GM20000 (cell line): ENCODE measurements at places on chromosomes 5 and 9.

DNA sequence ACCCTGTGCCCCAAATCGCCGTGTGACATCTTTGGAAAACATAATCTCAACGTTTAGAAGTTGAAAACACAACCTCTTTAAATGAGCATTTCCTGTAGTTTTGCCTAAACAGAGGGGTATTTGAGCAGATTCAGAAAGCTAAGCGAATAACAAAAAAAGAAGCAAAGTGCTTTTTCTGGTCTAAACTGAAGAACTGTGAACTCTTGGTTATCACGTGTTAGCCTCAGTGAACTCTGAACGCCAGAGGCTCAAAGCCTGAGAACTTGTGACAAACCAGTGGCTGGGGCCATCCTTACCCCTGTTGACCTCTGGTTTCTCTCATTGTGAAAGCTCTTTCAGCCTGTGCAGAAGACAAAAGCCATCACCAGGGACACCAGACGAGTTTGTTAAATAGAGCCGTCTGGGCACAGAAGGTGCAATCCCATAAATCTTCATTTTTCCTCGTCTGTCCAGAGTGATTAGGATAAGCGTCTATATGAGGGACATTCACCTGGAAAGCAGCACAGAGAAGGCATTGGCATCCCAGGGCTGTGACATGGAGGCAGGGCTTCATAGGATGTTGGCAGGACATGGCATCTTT lies 61.4 kb upstream of the ICE1 start:
- no peak for DNase-seq

GRCh38 chr9:137955586-137955985 lies 78.0 kb downstream of the CACNA1B start:
- no peak for DNase-seq

DNA sequence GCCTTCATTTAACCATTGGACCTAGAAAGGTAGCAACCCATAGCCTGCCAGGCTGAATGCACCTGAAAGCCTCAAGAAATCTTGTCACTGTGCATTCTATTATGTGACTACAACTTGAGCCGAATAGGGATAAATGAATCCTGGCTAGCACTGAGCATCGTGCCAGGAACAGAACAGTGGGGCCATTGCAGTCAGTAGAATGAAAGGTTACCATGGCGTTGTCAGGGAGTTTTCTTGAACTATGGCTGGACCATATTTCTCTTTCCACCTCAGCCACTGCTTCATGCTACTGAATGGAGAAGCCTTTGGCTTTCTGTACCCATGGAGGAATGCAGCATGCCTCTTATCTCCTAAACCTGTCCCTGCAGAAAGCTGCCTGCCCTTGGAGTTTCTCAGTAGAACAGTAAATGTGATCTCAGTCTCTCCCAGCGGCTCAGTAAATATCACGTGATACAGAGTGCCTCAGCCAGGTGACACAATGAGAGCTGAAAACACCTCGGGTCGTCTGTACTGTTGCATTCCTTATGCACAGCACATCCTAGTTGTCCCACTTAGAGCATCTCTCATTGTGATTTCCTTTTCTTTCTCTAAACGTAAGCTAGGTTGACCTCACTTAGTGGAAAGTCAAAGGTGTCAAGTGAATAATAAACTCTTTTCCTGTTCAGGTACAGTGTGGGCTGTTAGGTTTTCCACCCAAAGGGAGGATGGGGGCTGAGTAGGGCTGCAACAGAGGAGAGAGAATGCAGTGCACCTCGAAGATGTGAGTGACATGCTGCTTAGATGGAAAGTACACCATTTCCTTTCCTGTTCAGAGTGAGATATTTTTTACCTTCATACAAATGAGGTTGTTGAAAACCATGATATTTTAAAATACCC lies 115.3 kb downstream of the MACIR start:
- DNase-seq = no peak

GRCh38 chr5:108642170-108642906 lies 105.4 kb upstream of the FER start:
- DNase-seq = peak; percentile 70

- DNase-seq = no peak
Observed at GRCh38 chr5:54021431-54022164, 288.8 kb downstream of the ARL15 start.

DNA sequence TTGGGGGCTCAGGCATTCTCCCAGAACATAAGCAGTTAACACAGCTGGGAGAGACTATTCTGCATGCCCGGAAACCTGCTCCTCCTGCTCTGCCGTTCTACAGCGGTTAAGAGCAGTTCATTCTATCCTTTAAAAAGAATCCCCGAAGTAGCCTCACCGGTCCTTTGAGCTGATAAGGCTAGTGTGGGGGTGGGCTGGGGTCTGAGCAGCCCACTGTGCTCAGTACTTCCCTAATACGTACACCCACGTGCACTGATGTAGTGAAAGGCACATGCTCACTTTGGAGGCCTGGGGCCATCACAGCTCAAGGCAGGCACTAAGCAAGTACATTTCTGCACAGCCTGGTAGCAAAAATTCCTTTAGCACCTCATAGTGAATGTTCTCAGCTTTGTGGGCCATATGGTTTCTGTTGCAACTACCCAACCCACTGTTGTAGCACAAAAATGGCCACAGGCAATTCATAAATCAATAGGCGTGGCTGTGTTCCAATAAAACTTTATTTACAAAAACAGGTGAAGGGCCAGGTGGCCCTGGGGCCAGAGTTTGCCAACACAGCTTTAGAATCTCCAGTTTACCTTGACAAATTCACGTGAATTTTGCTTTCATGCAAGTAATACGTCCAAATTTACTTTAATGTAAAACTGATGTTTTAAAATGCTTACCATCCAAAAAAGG lies 136.4 kb downstream of the ZNF354C start:
- DNase-seq = no peak

GRCh38 chr5:179820127-179820482 lies 600 bp upstream of the SQSTM1 start:
- DNase-seq = no peak

DNA sequence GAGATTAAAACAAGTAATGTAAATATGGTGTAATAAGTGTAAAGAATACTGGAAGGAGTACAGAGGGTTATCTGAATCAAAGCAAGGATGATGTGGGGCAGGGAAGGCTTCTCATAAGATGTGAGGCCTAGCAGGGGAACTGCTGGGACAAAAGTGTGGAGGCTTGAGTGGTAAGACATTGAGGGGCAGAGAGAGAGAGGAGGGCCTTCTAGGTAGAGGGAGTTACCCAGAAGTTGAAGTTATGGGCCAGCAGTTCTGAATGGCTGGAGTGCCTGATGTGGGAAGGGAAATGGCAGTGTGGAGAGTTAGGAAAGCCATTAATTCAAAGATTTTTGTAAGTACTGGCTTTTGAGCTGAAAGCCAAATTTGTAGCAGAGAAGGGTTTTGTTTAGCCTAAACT lies 36.8 kb downstream of the CPEB4 start:
- no peak for DNase-seq

- DNase-seq = peak; percentile 76
Observed at GRCh38 chr9:99433555-99433954, 211.5 kb downstream of the SEC61B start.

DNA sequence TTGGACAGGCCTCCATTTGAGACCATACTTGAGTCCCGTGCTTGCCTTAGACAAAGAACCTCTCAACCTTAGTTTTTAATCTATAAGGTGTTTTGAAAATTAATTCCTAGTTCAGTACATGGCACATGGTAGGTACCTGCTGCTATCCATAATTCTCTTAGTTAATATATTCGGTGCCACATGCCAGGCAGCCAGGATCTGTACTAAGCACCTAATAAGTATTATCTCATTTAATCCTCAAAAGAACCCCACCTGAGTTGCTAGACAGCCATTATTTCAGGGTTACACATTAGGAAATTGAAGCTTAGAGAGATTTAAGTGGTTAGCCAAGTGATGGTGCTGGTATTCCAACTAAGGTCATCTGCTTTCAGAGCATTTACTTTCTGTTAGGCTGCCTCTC lies 29.9 kb downstream of the NSD1 start:
- DNase-seq = no peak
